Subcutaneous adipose tissue (tissue), 4 donors: ENCODE measurements at places on chromosomes 5 and 9. TPM values are rescaled to one million over a fixed set of nuclear protein-coding genes. Genes with fewer than 3 reads are reported as not detected.

The AMBP gene
- not detected for total RNA-seq

The SLC34A1 gene
- total RNA-seq: not detected

The HAVCR2 gene
- 14.5 TPM for total RNA-seq

The MSX2 gene
- 0.75 TPM for total RNA-seq

The HRCT1 gene
- total RNA-seq: 24.4 TPM

The SLC6A7 gene
- 0.17 TPM for total RNA-seq

The SCGB3A2 gene
- not detected for total RNA-seq

The FUT7 gene
- 0.34 TPM for total RNA-seq

The TAS2R1 gene
- not detected for total RNA-seq

The C9orf85 gene
- total RNA-seq: 12.1 TPM

The PPP2CA gene
- 91.6 TPM for total RNA-seq

The HTR4 gene
- total RNA-seq: not detected

The PTPRD gene
- total RNA-seq: 17.3 TPM

The EMB gene
- 58.5 TPM for total RNA-seq

The PCDHA9 gene
- total RNA-seq: not detected

The DDX4 gene
- total RNA-seq: not detected

The FAM78A gene
- 8.2 TPM for total RNA-seq

The SMIM33 gene
- not detected for total RNA-seq

The PLAC8L1 gene
- total RNA-seq: not detected

The EQTN gene
- total RNA-seq: not detected

The CD274 gene
- 3.9 TPM for total RNA-seq

The SARDH gene
- total RNA-seq: 0.57 TPM

The KCNT1 gene
- total RNA-seq: 0.51 TPM

The PFN3 gene
- not detected for total RNA-seq

The SLCO6A1 gene
- not detected for total RNA-seq

The NPR3 gene
- 5.6 TPM for total RNA-seq

The PCDHGA5 gene
- total RNA-seq: 2.7 TPM

The OTP gene
- not detected for total RNA-seq

The CCDC107 gene
- 119 TPM for total RNA-seq

The RETREG1 gene
- 131 TPM for total RNA-seq

The PAEP gene
- not detected for total RNA-seq
